GM12878 (cell line): ENCODE measurements at places on chromosomes 6 and 20.

DNA sequence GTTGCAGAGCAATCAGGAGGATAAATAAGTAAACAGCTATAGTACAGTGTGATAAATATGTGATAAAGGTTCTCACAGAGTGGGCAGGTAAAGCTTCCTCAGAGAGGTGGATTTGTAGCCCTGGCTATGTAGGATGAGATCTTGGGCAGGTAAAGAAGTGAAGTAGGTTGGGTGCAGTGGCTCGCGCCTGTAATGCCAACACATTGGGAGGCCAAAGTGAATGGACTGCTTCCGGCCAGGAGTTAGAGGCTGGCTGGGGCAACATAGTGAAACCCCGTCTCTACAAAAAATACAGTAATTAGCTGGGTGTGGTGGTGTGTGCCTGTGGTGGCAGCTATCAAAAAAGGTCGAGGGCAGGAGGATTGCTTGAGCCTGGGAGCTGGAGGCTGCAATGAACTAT lies 72.9 kb downstream of the ZFP64 start:
- no peak for DNase-seq

DNA sequence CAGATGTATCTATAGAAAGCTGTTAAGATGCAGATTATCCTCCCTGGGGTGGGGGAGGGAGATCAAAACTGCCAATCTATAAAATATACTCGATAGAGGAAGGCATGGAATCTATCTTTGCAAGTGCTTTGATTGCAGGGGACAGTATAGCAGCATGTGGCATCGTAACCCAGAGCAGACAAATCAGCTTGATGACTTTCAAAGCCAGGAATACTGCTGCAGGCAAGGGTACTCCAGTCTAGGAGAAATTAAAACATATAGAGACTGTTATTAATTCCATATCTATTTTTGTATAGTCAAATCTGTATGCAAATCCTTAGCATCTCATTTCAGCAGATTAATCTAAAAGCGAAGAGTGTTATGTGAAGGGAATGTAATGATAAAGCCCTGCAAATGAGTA lies 159.4 kb downstream of the MMS22L start:
- no peak for DNase-seq

GRCh38 chr6:99614430-99615186 lies 8.0 kb downstream of the PRDM13 start:
- DNase-seq: no peak

GRCh38 chr20:57877131-57877824 lies 167.5 kb upstream of the PMEPA1 start:
- no peak for DNase-seq

- DNase-seq: no peak
These were observed 2.1 kb downstream of the MDN1 start for GRCh38 chr6:89817481-89817880.

- DNase-seq: no peak
These were observed 53.2 kb downstream of the IRF4 start for GRCh38 chr6:444653-445275.

DNA sequence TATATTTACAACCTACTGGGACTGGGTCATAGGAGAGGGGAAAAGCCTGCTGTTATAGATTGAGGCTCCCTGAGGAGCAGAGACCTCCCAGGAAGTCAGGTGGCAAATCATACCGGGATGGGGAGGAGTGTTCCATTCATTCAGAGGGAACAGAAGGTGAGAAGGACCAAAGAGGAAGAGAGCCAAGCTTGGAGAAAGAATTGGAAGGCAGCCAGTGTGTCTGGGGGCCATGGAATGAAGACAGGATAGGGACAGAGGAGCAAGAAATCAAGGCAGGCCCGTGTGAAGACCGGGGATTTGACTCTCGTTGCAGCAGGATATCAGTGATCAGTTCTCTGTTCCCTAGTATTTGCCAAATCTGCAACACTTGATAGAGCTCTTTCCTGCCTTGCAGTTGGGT lies 5.7 kb upstream of the ZNF217 start:
- DNase-seq: no peak

GRCh38 chr6:169288591-169288990 lies 34.9 kb upstream of the THBS2 start:
- no peak for DNase-seq

DNA sequence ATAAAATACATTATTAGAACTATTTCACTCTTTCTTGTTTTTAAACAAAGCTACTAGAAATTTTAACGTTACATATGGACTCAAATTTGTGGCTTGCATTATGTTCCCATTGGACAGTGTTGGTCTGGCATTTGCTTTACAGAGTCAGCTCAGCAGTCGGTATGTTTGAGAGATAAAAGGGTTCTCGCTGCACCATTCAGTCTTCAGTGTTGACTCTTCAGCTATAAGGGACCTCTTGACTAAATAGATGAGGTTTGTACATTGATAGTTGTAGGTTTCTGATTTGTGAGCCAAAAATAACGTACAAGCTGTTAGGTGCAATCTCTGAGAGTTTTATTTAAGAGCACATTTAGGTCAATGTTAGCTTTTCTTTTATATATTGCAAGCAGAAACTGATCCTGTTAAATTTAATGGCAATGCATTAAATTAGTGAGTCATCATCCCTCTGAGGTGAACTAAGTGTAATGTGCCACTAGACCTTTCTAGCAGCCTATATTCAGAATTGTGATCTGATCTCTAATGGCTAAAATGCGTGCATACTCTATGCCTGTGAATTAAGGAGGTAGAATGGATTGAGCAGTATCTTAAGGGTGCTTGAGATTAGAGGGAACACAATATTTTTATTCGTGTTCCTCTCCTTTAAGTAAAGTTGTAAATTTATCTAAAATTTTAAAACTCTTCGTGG lies 485.6 kb upstream of the SYNCRIP start:
- no peak for DNase-seq

DNA sequence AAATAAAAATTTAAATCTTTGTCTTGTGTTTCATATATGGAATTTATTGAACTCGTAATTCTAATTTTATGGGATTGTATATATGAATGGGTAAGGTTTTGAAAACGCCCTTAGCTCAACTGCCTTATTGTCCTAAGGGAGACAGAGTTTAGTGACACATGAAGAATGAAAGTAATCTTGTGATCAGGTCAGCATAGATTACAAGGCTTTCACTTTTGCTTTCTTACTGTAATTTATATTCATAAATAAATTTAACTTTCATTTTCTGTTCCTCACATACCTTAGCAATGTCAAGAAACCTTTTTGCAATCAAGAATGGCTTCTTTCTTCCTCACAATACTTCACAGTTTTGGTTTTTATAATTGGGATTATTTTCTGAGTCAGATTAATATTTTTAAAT lies 14.4 kb downstream of the KPNA5 start:
- DNase-seq: peak; percentile 13

DNA sequence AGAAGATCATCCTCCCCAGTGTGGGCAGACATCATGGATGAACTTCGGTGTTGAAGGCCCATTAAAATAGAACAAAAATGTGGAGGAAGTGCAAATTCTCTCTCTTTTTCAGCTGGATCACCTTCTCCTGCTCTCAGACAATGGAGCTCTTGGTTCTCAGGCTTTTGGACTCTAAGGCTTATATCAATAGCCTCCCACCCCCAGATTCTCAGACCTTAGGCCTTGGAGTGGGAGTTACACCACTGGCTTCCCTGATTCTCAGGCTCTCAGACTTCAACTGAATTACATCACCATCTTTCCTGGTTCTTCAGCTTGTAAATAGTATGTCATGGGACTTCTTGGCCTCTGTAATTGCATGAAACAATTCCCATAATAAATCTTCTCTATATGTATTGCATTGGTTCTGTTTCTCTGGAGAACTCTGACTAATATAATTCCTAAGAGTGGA lies 36.6 kb downstream of the NSFL1C start:
- DNase-seq: no peak

GRCh38 chr6:163354761-163355425 lies 59.6 kb upstream of the QKI start:
- DNase-seq: peak; percentile 9

- DNase-seq: no peak
These were observed 171.4 kb downstream of the GMPR start for GRCh38 chr6:16409531-16410441.

DNA sequence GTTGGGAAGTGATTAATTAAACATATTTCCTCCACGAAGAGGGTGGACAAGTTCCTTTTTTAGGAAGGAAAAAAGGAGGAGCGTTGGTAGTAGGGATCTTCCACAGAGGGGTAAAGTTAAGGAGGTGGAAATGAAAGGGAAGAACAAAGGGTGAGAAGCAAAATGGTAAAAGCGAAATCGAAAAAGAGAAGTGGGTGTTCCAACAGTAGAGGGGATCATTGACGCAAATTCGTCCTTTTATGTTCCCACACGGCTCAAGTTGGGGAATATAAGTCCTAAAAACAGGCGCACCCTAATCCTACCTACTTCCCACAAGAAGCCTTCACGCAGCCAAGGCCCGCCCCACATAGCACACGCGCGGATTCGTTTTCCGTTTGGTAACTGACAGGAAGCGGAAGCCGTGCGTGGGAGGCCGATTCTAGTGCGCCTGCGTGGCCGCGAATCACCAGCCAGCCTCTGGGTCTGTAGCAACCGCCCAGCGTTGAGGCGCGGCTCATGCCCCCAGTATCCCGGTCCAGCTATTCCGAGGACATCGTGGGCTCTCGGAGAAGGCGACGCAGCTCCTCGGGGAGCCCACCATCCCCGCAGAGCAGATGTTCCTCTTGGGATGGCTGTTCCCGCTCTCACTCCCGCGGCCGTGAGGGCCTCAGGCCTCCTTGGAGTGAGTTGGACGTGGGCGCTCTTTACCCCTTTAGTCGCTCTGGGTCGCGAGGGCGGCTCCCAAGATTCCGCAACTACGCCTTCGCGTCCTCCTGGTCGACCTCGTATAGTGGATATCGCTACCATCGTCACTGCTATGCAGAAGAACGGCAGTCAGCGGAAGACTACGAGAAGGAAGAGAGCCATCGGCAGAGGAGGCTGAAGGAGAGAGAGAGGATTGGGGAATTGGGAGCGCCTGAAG lies at the start of gene NKAPL:
Gene NKAPL (plus strand): TSS at position 421 of the 901 bp plus-strand sequence. CDS start 75 bp downstream, at position 496.
- DNase-seq: no peak

DNA sequence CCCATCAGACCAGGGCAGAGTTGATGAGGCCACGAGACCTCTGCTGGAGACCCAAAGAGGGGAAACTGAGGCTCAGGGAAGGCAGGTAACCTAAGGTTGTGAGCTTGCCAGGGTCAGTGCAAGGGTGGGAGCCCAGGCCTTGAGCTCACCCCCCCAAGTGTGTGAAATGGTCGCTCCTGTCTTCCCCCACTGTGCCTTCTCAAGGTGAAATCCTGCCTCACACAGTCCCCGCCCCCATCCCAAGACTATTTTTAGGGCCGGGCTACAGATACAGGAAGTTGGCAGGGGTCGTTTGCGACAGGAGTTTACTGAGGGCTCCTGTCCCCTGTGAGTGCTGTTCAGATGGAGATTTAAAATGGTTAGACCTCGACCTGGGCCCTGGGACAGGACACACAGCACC lies 18.7 kb upstream of the GATA5 start:
- no peak for DNase-seq

DNA sequence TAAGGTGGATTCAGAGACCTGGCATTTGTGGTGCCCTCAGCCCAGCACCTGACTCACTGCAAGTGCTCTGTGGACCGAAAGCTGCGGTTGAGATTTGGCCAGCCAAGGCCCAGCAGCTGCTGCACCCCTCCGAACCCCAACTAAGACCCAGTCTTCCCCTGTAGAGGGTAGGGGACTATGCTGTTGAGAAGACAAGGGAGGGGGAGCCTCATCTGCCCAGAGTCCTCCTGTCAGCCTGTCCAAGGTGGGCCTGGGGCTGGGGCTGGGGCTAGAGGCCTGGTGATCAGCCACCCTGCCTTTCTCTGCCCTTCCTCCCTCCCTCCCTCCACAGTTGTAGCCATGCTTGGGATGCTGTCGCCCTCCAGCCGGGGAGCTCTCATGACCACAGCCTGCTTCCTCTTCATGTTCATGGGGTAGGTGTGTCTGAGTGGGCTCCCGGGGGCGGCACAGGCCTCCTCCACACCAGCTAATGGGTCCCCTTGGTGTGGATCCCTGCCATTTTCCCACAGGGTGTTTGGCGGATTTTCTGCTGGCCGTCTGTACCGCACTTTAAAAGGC lies 40.9 kb downstream of the TM9SF4 start:
- DNase-seq: no peak

DNA sequence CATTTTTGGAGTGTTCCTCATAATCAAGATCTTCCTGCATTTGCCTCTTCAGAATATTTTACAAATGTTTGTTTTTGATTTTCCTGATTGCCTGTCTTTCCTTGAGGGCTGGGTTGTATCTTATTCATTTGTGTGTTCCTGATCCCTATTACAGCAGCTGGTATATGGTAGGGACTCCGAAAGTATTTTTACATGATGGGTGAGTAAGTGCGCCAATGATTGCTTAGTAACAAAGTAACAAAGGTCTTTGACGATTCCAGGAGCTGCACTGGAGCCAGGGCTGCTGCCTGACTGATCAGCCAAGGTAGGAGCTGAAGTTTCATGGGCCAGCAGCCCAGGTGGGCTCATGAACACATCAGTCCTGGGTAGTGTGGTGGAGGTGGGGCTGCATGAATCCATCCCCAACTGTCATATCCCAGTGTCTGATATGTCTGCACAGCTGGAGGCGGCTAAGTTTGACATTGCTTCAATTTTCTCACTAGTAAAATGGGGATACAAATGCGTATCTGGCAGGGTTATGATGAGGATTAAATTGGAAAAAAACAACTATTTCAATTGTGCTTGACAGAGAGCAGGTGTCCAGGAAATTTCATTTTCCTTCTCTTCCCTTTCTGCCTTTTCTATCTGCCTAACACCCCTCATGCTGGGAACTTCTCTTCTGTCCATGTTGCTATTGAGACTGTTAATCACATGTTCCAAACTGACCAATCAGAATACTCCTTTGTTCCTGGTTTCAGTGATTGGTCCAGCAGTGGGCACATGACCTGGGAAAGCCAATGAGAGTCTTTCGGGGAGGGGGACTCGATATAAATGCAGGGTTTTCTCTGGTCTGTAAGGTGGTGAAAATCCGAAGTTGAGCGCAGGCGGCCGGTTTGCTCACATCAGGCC lies 90.7 kb downstream of the CDH26 start:
- no peak for DNase-seq

GRCh38 chr6:105789935-105790334 lies 296.2 kb upstream of the PRDM1 start:
- no peak for DNase-seq

GRCh38 chr6:124560873-124561567 lies 401.2 kb upstream of the RNF217 start:
- no peak for DNase-seq

- DNase-seq: no peak
These were observed 2.2 kb upstream of the PTPRA start for GRCh38 chr20:2871111-2871465.

- no peak for DNase-seq
These were observed 382 bp downstream of the SFT2D1 start for GRCh38 chr6:166341977-166342348.

- no peak for DNase-seq
These were observed 5.4 kb downstream of the DNMT3B start for GRCh38 chr20:32767418-32768198.
